Uterus (tissue), 4 donors: ENCODE measurements at places on chromosomes 5 and 9.

GRCh38 chr5:5318426-5319190 lies 103.9 kb upstream of the ICE1 start:
- DNase-seq, result no peak

DNA sequence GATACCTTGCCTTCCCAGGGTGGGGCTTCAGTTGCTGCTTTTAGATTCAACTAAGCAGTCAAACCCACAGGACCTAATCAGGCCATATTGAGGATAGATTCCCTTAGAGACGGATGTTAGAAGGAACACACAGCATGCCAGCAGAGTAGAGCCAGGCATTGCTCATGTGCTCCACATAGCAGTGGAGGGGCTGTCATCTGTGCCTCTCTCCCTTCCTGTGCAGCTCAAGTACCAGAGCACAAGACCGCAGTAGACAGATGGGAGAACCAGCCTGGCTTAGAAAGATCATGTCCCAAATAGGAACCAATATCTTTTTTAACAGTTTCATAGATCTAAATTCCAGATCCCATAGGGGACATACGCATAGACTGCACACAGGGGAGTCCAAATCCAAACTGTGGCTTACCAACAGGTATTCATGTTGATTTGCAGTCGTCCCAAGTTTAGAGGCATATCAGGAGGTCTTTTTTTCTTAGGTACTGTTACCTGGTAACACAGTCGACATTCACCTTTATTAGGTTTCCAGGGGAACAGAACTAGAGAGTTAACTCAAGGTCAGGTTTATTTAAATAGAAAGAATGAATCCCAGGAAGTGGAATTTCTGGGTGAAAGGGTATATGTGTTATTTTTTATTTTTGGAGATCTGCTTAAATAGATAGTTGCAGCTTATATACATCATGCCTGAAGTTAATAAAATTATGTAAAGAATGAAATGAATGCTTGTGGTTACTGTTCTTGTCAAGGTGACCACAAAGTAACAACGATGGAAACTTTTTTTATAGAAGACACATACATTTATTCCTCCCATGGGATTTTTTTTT lies 43.5 kb upstream of the PCAT7 start:
- no peak for DNase-seq

GRCh38 chr9:100474082-100474923 lies 1.4 kb downstream of the TMEFF1 start:
- no peak for DNase-seq

- no peak for DNase-seq
Measured at GRCh38 chr5:94031631-94032030, 290.2 kb upstream of the POU5F2 start.

DNA sequence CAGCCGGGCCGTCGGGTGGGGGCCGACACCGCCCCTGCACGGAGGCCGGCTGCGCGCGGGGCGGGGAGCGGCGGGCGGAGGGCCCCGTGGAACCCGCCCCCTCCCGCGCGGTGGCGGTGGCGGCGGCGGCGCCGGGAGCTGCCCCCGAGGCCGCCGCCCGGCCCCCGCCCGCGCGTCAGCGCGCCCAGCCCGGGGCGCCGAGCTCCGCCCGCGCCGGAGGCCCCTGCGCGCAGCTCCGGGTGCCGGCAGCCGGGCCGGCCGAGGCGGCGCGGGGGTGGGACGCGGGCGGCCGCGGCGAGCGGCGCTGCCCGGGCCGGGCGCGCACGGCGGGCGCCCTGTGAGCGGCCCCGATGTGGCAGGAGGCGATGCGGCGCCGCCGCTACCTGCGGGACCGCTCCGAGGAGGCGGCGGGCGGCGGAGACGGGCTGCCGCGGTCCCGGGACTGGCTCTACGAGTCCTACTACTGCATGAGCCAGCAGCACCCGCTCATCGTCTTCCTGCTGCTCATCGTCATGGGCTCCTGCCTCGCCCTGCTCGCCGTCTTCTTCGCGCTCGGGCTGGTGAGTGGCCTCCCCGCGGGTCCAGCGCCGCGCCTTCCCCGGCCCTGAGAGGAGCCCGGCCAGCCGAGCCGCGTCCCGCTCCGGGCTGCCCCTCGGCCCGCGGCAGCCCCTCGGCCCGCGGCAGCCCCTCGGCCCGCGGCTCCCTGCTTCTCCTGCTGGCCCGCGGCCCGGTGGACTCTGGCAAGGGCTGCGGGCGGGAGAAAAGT lies at the start of gene ADCY2:
Gene ADCY2 (plus strand): TSS at position 192 of the 766 bp plus-strand sequence. CDS start 159 bp downstream, at position 351.
- no peak for DNase-seq

- no peak for DNase-seq
Measured at GRCh38 chr9:89839449-89839848, 234.6 kb downstream of the GADD45G start.

- peak; percentile 24 for DNase-seq
Measured at GRCh38 chr9:124040935-124041816, 29.6 kb downstream of the LHX2 start.
